ENCODE measurements at places on chromosomes 2 and 18.

DNA sequence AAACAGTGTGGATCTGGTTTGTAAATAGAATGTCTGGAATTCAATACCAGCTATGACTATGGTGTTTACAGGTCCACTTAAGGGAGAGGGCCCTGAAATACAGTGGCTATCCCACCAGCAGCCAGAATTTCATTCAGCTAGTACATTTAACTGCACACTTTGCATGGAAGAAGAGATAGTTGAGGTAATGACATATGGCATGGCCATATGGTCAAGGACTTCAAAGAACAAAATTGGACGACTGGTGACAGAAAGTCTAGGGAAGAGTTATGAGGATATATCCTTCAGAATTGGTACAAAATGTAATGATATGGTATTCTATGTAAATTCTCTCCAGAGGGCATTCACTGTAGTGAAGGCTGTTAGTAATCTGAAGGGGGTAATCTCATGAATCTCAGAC lies 105.0 kb downstream of the IKZF2 start:
- DNase-seq = no peak

DNA sequence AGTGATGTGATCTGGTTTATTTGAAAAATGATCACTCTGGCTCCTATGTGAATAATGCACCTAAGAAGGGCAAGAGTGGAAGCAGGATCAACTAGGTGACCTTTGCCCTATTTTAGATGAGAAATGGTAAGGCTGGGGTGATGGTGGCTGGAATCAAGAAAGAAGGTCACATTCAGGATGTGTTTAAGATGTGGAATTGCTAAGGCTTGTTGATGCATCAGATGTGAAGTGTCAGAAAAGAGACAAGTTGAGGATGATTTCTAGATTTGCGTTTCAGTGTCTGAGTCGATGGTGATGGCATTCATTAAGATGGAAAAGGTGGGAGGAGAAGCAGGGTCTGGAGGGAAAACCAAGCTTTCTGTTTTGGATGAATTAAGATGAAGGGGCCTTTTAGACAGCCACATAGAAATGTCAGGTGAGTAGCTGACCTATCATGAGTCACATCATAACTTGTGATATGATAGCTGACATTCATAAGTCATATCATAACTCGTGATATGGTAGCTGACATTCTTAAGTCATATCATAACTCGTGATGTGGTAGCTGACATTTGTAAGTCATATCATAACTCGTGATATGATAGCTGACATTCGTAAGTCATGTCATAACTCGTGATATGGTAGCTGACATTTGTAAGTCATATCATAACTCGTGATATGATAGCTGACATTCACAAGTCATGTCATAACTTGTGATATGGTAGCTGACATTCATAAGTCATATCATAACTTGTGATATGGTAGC lies 101.2 kb upstream of the SEC11C start:
- DNase-seq = no peak

- no peak for DNase-seq
These were observed 162.5 kb downstream of the GRB14 start for GRCh38 chr2:164458792-164459191.

GRCh38 chr18:38032516-38032915 lies 466.9 kb upstream of the CELF4 start:
- DNase-seq = no peak

- DNase-seq = no peak
These were observed 162.1 kb downstream of the SETBP1 start for GRCh38 chr18:44842588-44843412.

- DNase-seq = no peak
These were observed 671.3 kb upstream of the CHAC2 start for GRCh38 chr2:53096351-53096750.

GRCh38 chr2:160742667-160743066 lies 249.1 kb upstream of the RBMS1 start:
- DNase-seq = no peak

DNA sequence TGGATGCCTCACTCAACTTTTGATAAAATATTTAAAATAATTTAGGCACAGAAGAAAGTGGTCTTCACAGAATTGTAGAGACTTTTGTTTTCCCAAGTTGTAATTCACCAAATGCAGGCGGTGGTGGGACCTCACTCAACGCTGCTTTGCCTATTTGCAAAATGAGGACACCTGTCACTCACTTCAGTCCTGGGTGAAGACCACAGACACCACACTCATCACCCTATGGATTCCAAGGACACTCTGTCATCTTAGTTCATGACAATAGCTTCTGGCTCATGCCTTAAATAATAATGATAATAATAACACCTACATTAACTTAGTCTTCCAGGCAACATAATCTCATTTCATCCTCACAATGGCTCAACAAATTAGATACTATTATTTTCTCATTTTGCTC lies 234.4 kb downstream of the RNF152 start:
- DNase-seq = no peak

DNA sequence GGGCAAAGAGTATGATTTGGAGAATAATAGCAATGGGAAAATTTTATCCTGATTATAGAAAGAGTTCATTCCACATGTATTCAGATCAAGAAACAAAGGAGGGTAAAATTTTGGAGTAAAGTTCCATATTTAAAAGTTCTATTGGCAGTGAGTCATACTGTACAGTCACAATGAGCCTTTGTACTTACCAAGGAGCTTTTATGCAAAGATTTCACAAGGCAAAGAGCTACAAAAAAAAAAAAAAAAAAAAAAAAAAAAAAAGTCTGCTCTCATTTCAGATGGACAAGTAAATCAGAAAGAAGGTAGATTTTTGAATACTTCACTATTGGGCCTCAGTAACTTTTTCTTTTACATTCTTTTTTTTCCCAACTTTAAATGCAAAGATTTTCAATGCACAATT lies 1802.2 kb upstream of the PIK3C3 start:
- no peak for DNase-seq

DNA sequence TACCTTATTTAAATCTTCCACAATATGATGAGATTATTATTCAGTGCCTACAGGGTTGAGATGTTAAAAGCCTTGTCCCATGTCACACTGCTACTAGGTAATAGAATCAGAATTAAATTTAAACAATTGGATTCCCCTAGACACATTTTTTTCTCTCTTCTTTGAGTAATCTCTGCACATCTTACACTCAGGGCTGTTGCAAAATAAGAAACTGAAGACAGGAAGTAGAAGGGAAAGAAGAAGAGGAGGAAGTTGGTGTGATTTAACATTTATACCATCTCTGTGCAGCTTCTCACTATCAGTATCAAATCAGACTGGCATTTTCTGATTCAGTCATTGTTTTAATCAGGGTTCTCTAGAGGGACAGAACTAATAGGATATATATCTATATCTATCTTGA lies 677.6 kb downstream of the IRS1 start:
- no peak for DNase-seq

Measured in NCI-H226 (cell line).